NCI-H510A treated with DMSO at 0.1 percent for 48 hours (cell line): ENCODE measurements at places on chromosomes 4 and X.

- DNase-seq = no peak
These were observed 39.6 kb upstream of the DIPK2B start for GRCh38 chrX:45240301-45240700.

GRCh38 chr4:62448911-62449310 lies 1248.8 kb downstream of the ADGRL3 start:
- DNase-seq = no peak

- no peak for DNase-seq
These were observed 164.4 kb downstream of the PJA1 start for GRCh38 chrX:69000877-69001276.

GRCh38 chrX:148723551-148723950 lies 223.1 kb downstream of the AFF2 start:
- no peak for DNase-seq

DNA sequence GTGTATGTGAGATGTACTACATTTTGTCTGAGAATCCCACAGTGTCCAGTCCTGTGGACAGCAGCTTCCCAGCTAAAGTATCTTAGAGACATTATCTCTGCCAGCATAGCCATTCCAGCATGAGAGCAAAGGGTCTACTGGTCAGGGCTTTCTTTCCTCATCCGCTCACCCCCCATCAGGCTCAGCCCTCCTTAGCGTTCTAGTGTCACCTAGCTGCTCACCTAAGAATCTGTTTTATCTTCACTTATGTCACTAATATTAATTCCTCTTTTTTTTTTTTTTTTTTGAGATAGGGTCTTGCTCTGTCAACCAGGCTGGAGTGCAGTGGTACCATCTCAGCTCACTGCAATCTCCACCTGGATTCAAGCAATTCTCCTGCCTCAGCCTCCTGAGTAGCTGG lies 15.6 kb downstream of the RUFY3 start:
- DNase-seq = no peak

- DNase-seq = no peak
These were observed 46.4 kb upstream of the PJA1 start for GRCh38 chrX:69211701-69212100.

GRCh38 chr4:64130907-64131306 lies 278.3 kb downstream of the TECRL start:
- no peak for DNase-seq

DNA sequence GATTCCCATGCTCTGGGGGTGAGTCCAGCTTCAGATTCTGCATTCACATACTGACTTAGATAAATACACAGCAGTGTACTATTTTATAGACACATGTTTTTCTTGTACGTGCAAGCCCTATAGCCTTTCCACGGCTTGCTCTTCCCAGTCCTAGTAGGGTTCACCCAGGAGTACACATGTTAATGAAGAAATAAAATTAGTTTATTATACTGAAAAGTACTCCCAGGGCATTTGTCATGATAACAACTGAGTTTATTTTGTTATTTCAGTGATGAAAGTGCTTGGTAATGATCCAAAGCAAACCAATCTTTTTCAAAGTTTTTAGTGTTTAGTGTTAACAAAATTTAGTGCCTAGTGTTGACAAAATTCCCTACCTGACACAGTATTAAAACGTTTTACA lies 21.3 kb downstream of the MAPK10 start:
- no peak for DNase-seq

DNA sequence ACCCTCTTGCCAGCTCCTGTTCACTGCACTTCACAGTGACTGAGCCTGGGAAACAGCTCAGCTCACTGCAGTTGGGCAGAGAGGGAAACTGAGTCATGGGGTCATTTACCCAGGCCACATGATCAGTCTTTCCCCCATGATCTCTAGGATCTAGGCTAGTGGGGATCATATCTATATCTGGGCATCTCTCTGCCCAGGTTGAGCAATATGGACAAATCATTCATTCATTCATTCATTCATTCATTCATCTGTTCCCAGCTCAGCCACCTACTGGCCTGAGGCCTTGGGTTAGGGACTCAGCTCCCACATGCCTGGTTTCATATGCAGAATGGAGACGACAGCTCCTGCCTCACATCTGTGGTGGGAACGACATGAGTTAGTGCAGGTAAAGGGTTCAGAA lies 45.3 kb upstream of the HMX1 start:
- DNase-seq = no peak

GRCh38 chr4:15541941-15542340 lies 72.3 kb downstream of the CC2D2A start:
- DNase-seq = no peak

DNA sequence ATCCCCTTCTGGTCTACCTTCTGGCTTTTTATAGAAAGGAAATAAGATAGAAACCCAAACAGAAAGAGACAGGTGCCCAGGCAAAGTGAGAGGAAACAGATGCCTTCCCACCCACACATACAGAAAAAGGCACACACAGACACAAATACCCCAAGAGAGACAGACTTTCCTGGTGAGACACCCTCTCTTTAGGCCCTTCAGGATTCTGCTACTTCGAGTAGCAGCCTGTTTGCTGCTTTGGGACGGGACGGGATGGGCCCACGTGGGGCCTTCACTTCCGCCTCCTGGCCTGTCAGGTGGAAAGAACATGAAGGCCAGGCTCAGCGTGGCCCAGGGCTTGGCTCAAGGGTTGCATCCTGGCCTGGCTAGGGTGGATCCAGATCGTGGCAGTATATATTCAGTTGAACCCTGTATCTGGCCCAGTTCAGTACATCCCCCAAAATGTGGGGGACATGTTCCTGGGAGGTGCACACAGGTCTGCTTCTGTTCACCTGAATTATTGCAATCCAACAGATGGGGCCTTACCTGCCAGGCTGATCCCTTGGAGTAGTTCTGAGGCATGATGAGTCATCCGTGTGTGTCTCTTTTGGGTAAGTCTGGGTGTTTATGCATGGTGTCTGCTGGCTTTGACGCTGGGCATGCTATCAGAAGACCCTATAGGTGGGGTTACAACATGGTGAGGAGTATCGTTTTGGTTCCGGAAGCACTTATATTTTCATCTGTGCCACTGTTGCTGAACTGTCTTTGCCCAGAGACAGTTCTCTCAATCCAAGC lies 2.4 kb downstream of the ZNF275 start:
- DNase-seq = no peak

DNA sequence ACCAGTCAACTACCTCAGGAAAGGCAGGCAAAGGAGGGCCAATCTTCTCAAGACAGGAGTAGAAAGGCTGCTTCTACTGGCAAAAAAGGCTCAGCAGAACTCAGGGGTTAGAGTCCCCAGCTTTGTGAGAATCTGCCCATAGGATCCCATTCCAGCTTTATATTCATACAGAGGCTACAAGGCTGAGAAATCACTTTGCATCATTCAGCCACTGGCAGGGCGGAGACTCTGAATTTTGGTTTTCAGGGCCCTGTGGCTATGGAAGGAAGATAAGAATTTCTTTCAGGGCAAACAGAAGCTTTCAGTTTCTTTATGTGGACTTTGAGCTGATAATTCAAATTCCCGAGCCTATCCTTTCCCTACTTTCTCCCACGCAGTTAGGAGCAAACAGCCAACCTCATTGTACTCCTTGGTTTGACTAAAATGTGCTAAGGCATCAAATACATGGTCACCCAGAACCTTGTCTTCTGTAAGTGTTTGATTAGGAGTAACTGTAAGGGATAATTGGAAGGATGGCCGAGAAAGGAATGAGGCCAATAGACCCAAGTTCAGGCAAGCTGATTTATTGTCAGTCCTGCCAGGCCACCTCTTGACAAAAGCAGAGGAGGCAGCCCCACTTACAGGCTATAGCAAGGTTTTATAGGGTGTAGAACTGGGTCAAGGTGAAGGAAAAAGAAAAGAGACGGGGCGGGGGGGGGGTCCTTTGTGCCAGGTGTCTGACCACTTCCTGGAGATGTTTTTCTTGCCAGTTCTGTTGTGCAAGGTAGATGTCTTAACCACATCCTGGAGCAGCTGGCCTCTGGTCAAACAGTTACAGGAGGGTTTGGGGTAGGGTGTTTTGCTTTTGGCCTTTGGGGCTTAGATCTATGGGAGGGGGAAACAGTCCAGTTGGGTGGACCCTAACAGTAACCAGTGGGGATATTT lies 165.3 kb upstream of the PPP1R2C start:
- DNase-seq = no peak

GRCh38 chr4:185872747-185873380 lies 60.9 kb upstream of the SORBS2 start:
- no peak for DNase-seq

- DNase-seq = no peak
These were observed 73.3 kb downstream of the SOX3 start for GRCh38 chrX:140431521-140431920.

- no peak for DNase-seq
These were observed 5.8 kb upstream of the OCIAD2 start for GRCh38 chr4:48912349-48912748.

DNA sequence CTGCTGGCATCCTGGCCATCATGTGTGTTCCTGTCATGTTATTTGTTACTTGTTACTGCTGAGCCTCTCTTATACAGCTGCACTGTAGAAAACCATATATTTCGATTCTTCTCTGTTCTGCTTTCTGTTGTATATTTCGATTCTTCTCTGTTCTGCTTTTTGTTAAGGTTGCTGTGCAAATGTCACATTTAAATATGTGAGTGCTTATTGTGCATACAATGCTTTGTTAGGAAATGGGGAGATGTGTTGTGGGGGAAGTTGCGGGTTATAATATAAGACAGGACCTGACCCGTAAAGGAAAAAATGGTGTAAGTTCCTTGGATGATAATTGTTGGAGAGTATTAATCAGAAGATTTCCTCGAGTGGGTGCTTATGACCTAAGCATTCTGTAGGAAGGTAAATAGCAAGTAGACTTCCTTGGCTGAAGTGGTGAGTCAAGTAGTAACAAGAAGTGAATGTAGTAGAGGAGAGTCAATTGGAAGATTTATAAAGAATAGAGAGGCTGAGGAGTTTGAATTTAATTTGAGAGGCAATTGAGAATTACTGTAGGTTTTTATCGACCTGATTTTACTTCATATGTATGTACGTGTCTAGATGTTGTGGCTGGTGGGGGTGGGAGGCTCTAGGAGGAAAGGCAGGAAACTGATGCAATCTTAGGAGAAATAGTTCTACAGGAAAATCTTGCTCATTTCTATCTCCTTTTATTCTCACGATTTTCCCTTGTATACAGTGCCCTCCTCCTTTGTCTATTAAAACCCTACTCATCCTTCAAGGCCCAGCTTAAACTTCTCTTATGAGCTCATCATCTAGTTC lies 8.5 kb downstream of the OGT start:
- no peak for DNase-seq

GRCh38 chr4:129428454-129428853 lies 332.5 kb downstream of the C4orf33 start:
- DNase-seq = peak; percentile 56

- no peak for DNase-seq
These were observed 174.0 kb downstream of the SOWAHB start for GRCh38 chr4:76723924-76724323.

DNA sequence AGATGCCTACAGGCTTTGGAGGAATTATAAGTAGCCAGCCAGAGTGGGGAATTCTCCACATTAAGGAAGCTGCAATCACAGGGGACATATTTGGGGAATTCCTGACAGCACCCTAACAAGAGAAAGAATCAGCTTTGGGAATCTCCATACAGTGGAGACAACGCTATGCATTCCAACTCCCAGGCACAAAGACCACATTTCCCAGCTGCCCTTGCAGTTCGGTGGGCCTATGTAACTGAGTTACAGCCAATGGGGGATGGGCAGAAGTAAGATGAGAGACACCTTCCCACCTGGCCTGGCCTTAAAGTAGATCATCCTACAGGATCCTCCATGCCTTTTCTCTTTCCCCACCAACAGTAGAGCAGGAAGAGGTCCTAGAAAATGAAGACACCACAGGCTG lies 43.4 kb upstream of the CCKAR start:
- DNase-seq = no peak

DNA sequence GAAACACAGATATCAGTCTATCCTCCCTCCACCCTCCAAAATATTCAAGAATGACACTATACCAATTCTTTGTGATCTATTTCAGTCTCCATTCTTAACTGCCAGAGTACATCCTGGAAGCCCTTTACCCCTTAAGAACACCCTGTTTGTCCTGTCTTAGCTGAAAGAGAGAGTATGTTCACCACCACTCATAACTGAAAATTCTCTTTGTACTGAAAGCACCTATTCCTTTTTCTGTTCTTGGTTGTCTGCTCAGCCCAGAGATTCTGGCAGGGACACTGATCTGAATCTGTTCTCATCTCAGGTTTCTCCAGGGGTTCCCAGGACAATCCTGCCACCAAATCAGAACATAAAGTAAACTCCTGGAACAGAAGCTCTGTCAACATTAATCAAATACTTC lies 25.4 kb upstream of the EREG start:
- no peak for DNase-seq
